ENCODE measurements at places on chromosomes 3 and 15.

- DNase-seq, result no peak
Observed at GRCh38 chr15:76391309-76391708, 54.7 kb downstream of the ISL2 start.

- DNase-seq, result no peak
Observed at GRCh38 chr3:87855616-87856015, 203.2 kb downstream of the CGGBP1 start.

- DNase-seq, result no peak
Observed at GRCh38 chr15:46703020-46703861, 1014.1 kb upstream of the SEMA6D start.

DNA sequence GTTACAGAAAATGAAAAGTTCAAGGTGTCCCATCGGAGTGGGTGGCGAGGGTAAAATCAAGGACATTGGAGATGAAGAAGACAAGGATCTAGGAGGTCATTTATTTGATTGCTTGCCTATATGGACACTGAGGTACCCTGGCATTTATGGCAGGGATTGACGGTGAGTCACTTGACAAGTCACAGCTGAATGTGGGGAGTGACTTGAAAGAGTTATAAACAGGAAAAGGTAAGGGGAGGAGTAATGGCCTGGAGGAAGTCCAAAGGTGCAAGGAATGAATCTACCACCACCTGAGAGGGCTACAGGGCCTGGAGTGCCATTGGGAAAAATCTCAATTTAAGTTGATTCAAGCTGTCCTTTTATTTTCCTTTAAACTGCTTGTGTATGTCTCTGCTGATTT lies 11.8 kb upstream of the SGO1 start:
- DNase-seq, result no peak

DNA sequence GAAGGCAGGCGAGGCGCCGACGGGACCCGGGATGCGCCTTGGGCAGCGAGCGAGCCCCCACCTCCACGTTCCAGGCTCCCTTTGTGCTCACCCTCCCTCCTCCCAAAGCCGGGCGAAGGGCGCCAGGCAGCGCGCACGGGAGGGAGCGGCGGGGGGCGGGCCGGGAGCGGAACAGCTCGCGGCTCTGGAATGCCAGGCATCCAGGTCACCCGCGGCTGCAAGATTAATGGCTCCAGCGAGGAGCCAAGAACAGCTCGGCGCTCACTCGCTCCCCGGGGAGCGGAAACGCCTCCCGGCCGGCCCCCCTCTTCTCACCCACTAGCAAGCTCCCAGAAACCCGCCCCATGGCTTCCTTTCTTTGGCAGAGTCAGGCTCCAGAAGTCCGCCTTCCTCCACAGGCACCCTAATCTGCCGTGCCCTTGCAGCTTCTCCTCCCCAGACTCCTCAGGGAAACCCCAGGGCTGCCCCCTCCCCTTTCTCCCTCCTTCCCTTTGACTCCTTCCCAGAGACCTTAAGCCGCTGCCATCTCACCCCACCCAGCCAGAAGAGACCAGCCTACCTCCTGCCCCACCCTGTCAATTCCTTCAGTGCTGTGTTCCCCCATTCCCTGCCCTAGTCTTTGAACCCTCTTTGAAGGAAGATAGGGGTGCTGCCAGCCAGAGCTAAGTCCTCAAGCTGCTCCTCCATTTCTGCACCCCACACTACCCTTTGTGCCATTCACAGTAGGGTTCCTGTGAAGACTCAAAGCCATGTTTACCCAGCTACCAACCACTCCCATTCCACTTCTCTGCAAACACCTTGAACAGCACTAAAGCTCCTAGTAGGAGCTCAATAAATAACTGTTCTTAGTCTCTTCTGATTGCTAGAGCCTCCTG lies 9.9 kb downstream of the AMOTL2 start:
- no peak for DNase-seq

DNA sequence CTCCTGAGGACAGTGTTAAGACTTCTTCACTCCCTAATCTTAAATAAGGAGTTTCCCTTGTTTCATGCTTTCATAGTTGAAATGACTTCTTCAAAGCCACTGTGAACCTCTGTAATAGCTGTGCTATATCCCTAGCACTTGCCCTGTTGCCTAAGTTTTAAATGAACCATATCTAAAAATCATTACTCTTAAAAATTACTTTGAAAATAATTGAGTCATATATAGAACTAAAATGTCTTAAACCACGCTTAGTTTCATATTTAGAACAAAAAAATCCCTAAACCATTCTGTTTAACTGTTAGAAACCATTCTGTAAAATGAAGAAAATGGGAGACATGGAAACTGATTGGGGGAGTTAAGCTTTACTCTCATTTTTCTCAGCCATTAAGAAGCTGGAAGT lies 29.8 kb downstream of the DNAJC19 start:
- no peak for DNase-seq

- DNase-seq, result no peak
Observed at GRCh38 chr3:146640955-146641867, 36.1 kb upstream of the PLSCR5 start.

- no peak for DNase-seq
Observed at GRCh38 chr3:169659096-169659819, 4.3 kb downstream of the MECOM start.

DNA sequence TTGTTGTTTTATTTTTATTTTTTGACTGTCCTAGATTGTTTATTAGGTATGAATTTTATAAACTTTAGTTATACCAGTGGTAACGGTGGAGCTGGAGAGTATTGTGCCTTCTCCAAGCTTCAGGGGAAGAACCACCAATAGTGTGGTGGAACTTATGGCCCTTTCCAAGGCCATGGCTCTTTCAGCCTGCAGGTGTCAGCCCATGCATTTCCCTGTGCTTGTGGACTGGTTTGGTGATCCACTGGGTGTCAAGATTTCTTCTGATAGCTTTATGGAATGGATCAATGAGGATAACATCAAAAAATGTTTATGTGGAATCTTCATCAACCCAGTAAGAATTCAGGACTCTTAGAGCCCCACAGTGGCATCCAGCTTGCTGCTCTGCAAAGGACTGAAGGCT lies 19.2 kb upstream of the SCAMP5 start:
- DNase-seq, result no peak

DNA sequence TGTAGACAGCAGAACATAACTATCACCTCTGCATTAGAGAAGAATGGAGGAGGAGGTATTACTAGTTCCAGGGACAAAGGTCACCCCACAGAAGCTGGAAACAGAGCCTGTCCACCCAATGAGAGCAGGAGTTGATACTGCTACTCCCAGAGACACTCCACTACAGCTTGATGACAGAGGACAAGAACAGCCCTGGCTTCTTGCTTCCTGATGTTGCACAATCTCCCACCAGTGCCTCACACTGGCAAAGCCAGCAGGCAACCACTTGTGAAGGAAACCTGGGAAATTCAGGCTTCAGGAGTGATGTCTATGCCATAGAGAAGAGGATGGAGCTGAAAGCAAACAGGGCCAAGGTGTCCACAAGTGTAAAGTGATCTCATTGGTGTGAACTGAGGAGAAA lies 78.0 kb upstream of the POU1F1 start:
- DNase-seq, result no peak

DNA sequence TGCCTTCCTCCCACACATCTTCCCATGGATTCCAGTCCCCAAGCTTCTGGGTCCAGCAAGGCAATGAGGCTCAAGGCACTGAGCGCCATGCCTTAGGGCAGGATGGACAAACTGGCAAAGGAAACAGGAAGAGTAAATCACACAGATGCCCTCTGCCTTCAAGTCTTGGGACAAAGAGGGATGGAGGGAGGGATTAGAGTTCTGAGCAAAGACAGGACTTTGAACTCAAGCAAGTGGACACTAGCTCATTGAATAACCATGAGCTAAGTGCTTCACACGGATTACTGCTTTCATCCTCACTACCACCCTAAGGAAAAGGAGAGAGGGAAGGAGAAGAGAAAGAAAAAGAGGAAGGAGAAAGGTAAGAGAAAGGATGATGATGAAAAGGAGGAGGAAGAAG lies 7.6 kb upstream of the THBS1 start:
- DNase-seq, result no peak

GRCh38 chr15:76251717-76252116 lies 59.6 kb downstream of the ETFA start:
- DNase-seq, result no peak

DNA sequence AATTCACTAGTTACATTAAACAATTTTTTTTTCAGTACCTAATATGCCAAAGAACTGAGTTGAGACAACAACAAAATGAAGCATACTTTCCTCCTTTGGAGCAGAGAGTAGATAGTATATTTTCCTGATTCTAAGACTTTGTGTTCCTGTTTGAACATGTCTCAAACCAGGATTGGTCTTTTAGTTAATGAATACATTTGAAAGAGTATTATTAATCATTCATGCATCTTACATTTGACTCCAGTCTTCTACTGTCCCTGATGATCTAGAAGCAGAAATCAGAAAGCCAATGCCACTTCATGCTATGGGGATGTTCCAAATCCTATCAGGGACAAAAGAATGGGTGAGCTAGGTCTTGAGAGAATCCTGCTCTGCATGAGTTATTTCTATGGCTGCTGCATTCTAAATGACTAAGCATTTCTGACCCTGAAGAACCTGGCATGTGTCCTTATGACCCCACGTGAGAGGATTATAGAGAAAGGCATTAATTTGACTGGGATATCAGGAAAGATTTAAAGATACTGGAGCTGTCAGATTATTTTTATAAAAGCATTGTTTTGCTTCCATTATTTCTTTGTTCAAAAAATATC lies 32.9 kb upstream of the MBNL1 start:
- DNase-seq, result no peak

- DNase-seq, result no peak
Observed at GRCh38 chr3:178193846-178194245, 342.4 kb upstream of the KCNMB2 start.

DNA sequence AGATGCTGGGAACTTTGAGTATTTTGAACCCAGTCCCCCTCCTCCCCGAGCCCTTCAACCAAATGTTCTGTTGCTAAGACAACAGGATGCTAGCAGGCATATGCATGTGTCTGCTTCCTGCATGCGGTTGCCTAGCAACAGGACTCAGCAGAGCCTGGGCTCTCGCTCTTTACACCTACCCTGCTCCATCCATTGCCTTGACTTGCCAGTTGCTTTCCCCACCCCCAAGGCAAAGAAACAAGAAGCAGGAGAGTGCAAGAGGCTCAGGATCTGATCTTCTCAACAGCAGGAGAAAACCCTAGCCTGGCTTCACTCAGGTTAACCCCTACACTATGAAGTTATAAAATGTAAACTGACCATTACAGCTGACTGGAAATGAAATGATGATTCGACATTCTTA lies 393.0 kb downstream of the IGSF11 start:
- DNase-seq, result no peak

- no peak for DNase-seq
Observed at GRCh38 chr15:64525828-64526530, 65.6 kb downstream of the ZNF609 start.

- DNase-seq, result no peak
Observed at GRCh38 chr3:81013360-81013759, 748.1 kb downstream of the GBE1 start.

DNA sequence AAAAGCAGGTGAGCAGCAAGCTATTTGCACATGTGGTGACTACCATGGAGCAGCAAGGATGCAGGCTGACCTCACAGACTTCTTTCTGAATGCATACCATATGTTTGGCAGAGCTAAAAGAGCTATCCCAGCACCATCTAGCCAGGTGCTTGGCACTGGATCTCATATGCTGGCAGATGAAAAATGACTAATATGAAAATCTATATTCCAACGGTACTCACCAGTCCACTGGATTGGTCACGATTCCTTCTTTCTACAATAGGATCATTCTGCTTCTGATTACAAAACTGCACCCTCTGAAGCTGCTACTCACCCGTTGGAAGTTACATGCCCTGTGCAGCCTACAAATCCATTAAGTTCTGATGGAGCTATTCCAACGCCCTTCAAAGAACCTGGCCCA lies 714.3 kb upstream of the CFAP20DC start:
- no peak for DNase-seq

DNA sequence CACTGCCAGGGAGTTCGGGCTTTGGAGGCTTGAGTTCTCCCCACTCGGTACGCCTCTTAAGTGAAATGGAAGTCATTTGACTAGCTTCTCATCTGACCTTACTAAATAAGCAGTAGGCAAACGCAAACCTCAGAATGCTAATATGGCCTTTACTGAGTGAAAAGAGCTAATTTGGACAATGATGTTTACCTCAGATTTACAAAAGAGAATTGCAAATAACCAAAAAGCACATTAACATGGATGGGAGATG lies 1.6 kb upstream of the RNU6-1 start:
- no peak for DNase-seq

- DNase-seq, result no peak
Observed at GRCh38 chr3:47004369-47005211, 25.1 kb downstream of the NBEAL2 start.

DNA sequence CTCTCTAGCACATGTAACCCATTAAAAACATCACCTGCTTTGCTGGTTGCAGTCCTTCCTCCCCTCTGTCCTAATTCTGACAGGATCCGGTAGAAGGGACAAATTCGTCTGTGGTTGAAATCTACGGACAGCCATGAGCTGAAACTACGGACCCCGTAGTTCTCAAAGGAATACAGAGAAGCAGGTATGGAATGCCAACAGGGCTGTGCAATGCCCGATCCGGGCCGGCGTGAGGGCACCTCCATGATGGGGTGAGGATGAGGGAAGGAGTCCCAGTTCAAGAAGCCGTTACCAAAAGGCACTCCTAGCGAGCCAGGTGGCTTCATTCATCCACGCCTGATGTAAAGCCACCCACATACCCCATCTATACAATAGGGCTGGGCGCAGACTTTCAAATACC lies 160.0 kb upstream of the NSMCE3 start:
- no peak for DNase-seq

DNA sequence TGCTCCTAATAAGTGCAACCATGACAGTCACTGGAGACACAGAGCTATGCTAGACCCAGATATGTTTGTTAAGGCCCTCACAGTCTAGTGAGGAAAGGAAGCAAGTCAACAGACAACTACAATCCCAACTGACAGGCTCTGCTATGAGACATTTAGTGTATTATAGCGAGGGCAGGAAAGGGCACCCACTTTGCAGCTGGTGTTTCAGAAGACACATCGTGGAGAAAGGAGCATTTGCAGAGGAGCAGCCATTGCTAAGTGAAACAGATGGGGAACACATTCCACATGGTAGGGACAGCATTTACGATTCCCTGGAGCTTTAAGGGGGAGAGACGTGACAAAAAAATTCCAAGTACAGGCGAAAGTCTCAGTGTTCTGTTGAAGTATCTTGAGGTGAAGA lies 685.6 kb downstream of the AGBL1 start:
- DNase-seq, result no peak

GRCh38 chr3:178392511-178392926 lies 143.7 kb upstream of the KCNMB2 start:
- no peak for DNase-seq

DNA sequence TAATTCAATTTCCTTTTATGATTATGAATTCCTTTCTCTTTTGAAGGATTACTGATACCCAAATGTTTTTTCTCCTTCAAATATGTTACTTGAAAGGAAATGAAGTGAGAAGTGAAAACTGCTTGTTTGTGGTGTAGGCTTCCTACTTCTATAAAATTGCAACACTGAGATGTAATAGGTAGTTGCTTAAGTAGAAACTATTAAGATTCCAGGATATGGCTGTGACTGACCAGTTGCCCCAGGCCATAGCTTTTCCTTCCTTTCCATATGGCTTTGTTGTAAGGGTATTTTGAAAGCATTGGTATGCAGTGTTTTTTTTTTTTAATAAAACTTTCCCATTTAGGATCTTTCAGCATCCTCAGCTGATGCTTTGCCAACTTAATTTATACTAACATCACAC lies 28.5 kb downstream of the DNAJC13 start:
- no peak for DNase-seq

Data from stimulated activated CD8-positive, alpha-beta memory T cell treated with anti-CD3 and anti-CD28 coated beads, Interleukin-12 subunit alpha, Interleukin-12 subunit beta, amount 100 ng/mL, for 4 hours (primary cell).